NCI-H2227 treated with DMSO at 0.1 percent for 48 hours (cell line): ENCODE measurements at places on chromosomes 1 and 21.

GRCh38 chr21:44583800-44584147 is 3.4 kb upstream of the KRTAP10-5 start:
- DNase-seq = peak; percentile 26

DNA sequence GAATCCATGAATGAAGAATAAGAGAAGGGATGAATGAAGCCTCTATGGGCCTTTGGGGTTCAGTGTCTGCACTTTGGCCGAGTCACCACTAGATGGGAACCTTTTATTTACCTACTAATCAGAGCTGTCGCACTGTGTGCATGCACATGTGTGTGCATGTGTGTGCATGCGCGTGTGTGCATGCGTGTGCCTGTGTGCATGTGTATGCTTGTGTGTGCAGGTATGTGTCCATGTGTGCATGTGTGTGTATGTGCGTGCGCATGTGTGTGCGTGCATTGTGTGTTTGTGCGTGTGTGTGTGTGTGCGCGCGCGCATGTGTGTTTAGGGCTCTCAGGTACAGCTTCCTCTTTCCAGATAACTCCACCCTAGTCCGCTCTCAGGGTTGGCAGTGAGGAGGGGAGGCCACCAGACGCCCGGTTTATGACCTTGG is 20.4 kb upstream of the UBXN10 start:
- no peak for DNase-seq

DNA sequence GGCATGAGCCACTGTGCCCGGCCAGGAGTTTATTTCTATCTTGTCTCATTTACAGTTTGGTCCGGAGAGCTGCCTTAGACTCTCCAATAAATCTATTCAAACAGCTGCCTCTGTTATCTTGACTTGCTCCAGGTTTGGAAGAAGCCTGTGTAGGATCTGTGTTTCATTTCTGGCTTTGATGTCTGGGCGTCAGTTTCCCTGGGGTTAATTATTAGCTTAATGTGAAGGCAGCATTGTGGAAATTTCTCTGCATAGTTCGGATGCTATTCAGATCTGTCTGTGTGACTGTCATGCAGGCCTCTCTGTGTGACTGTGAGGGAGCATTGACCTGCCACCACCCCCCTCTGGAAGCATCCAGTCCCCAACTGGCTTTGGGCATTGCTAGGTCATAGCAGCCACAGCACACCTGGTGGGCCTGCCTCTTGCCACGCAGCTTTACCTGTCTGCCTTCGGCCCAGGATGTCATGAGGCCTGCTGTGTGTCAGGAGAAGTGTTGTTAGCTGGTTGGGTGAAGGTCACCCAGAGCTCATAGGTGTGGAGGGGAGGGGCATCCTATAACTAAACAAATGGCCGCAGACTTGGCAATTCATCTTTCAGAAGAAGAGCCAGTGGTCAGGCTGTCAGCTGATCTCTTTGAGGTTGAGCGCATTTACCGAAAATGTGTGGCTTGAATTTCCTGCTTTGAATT is 9.8 kb downstream of the IFNGR2 start:
- no peak for DNase-seq

DNA sequence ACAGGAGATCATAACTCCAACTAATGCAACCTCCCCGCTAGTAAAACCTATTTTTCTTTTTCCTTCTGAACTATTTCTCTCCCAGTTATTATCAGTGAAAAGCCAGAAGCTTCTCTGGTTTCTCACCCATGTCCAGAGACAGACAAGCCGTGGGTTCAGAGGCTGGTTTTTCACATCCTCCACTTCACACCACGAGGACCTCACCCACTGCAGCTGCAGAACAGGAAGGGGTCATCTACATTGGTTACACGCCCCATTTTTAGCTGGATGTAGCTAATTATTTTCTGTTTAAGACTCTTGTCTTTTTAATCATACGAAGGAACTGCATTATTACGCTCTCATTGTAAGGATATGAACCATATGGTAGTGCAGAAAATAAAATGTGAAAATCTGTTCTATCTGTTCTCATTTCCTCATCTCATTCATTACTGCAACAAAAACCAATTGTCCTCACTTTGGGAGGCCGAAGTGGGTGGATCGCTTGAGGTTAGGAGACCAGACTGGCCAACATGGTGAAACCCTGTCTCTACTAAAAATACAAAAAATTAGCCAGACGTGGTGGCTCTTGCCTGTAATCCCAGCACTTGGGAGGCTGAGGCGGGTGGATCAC is 39.1 kb upstream of the CLDN14 start:
- DNase-seq = no peak

DNA sequence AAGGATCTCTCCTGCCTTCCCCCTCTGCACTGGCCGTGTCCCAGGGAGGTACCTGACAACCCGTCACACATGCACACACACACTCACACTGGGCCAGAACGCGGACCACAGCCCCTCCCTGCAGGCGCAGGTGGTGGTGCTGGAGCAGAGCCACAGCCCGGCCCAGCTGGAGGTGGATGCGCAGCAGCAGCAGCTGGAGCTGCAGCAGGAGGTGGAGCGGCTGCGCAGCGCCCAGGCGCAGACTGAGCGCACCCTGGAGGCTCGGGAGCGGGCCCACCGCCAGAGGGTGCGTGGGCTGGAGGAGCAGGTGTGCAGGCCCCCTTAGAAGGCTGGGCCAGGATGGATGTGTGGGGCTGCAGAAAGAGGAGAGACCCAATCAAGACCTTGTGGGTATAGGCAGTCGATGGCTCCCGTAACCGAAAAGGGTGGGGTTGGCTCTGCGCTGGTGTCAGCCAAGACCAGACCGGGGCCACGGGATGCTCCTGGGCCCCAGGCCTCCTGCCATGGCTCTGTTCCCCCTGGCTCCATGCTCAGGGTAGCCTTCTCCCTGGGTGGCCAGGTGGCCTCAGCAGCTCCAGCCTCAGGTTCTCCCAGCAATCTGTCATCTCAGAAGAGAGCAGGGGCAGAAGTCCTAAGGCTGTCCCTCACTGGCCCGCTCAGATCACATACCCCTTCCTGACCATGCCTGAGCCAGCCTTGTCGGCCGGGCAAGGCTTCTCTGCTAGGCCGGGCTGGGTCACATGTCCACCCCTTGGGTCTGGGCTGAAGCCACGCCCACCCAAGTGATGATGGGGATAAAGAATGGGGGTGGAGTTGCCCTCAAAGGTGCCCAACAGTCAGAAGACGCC is 8.9 kb downstream of the MFAP2 start:
- DNase-seq = no peak

- DNase-seq = peak; percentile 56
These were observed 37.1 kb upstream of the CTTNBP2NL start for GRCh38 chr1:112358798-112359408.
